Activated CD8-positive, alpha-beta T cell treated with anti-CD3 and anti-CD28 coated beads for 36 hours (primary cell): ENCODE measurements at places on chromosomes 6 and 20. TPM values are rescaled to one million over a fixed set of nuclear protein-coding genes. Genes with fewer than 3 reads are reported as not detected.
A peak's percentile ranks its signal among the peaks of the same experiment; 100 is the strongest.

Gene GJA1
- 0.09 TPM for total RNA-seq

GRCh38 chr6:46419576-46420002 is 71.7 kb downstream of the RCAN2 start:
- no peak overlapping the region for H3K4me3 ChIP-seq
- peaks cover 22% of the 10 kb centered on the region for H3K27me3 ChIP-seq
- no peak overlapping the region for H3K27ac ChIP-seq
- no peaks in the 10 kb centered on the region for H3K36me3 ChIP-seq
- peak; percentile 60 for DNase-seq
- no peaks in the 10 kb centered on the region for H3K4me1 ChIP-seq

- DNase-seq: no peak
- no peaks in the 10 kb centered on the region for H3K36me3 ChIP-seq
- H3K27me3 ChIP-seq: peaks cover 32% of the 10 kb centered on the region
- H3K4me3 ChIP-seq: no peak overlapping the region
Observed at GRCh38 chr20:57252559-57253162, 13.8 kb downstream of the BMP7 start.

DNA sequence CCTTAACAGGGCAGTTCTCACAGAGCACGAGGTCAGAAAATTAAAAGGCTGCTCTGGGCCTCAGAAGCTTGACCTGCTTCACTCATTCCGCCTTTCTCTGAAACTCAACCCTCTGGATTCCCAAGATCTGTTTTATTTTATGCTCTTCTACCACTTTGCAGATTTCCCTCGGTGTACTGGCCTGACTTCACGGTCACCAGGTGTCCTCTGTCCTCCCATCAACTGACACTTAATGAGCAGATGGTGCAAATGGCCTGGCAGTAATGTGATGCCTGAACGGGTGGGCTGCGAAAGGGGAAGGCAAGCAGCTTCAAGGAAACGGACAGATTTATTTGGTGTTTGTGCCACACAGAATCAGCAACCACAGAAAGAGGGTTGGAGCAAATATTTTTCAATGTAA is 169.7 kb upstream of the TFAP2D start:
- DNase-seq: no peak
- no peak overlapping the region for H3K4me3 ChIP-seq
- no peaks in the 10 kb centered on the region for H3K4me1 ChIP-seq
- H3K36me3 ChIP-seq: no peaks in the 10 kb centered on the region

GRCh38 chr6:35213824-35214756 is at the start of gene SCUBE3:
Gene SCUBE3 (plus strand): TSS chr6:35213956. CDS start chr6:35214419, 463 bp downstream.
- peak; percentile 24 for DNase-seq
- H3K4me1 ChIP-seq: peaks cover 6% of the 10 kb centered on the region
- no peaks in the 10 kb centered on the region for H3K36me3 ChIP-seq

GRCh38 chr6:139534472-139535115 is 160.1 kb upstream of the CITED2 start:
- peaks cover 1% of the 10 kb centered on the region for H3K36me3 ChIP-seq
- peak overlapping the region; percentile 86 for H3K27ac ChIP-seq
- no peaks in the 10 kb centered on the region for H3K27me3 ChIP-seq
- no peak for DNase-seq

Gene CFB
- 0.43 TPM for total RNA-seq

Gene NRSN1
- total RNA-seq: not detected

DNA sequence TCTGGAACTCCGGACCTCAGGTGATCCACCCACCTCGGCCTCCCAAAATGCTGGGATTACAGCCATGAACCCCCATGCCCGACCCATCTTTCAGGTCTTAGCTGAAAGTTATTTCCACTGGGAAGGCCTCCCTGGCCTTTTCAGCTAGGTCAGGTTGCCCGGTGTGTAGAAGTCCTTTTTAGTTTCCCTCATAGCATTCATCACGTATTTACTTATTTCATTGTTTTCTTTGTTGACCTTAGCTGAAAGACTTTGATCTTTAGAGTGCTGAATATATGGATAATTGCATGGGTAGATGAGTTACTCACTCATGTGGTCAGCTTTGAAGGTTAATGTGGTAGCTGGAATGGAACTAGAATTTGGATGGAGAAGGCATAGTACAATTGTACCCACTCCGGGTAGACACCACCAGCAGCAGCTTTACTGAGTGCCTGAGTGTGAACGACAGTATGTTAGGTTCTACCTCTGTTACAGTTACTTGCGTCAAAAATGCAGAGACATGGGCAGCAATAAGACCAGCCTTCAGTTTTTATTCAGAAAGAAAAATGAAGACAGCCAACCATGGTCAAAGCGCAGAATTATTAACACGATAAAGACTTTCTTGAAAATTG is 9.1 kb downstream of the KIZ start:
- H3K4me1 ChIP-seq: no peaks in the 10 kb centered on the region
- no peak overlapping the region for H3K27ac ChIP-seq
- no peak for DNase-seq

Gene C6orf58
- not detected for total RNA-seq

DNA sequence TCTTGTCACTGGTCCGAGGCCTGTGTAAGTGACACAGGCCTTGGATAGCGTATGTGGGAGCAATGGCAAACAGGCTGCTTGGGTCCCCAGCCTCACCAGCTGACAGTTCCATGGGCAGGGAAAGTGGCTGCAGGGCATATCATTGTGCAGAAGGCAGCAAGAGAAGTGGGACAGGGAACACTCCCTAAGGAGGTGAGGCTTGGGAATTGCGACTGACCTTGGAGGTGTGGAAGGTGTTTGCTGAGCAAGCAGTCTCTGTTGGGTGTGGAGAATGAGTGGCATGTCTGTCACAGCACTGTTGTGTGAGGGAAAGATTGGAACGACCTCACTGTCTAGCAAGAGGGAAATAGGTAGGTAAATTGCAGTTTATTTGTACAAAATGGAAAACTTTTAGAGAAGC is 16.8 kb downstream of the POFUT1 start:
- H3K27me3 ChIP-seq: no peaks in the 10 kb centered on the region
- H3K4me3 ChIP-seq: no peak overlapping the region
- peaks cover 10% of the 10 kb centered on the region for H3K4me1 ChIP-seq
- no peak for DNase-seq
- H3K36me3 ChIP-seq: peaks cover 61% of the 10 kb centered on the region

DNA sequence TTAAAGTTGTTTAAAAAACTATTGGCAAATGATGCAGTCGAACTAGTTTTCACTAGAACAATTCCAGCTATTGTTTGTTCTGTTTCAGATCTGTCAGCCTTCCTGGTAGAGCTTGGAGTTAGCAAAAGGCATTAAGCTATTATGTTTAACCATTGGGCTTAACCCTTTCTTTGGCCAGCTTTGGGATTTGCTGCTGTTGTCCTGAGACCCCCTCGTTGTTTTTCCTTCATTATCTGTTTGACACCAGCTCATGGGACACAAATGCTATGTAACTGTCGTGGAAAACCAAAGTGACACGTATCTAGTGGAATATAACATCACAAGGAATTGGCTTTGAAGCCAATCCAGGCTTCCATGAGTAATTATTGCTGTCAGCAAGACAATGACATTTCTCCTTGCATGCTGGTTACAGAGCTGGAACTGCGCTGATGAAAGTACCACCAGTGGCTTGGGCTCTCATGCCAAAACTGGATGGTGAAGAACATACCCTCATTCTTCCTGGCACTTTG is 96.0 kb downstream of the EYA2 start:
- H3K27ac ChIP-seq: no peak overlapping the region
- H3K36me3 ChIP-seq: no peaks in the 10 kb centered on the region
- peaks cover 20% of the 10 kb centered on the region for H3K4me1 ChIP-seq
- H3K27me3 ChIP-seq: peaks cover 23% of the 10 kb centered on the region

DNA sequence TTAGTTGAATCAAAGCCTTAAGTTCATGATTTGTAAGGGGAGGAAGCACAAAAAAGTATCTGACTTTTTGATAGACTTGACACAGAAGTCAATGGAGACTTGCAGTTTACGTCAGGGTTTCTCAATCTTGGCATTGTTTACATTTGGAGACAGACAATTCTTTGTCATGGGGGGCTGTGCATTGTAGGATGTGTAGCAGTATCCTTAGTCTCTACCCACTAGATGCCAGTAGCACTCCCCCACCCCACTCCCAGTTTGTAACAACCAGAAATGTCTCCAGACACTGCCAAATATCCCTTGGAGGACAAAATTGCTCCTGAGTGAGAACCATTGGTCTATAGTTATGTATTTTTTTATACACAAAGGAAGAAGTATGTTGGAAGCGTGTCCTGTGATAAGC is 434.1 kb downstream of the RFPL4B start:
- H3K27me3 ChIP-seq: no peaks in the 10 kb centered on the region
- no peak overlapping the region for H3K27ac ChIP-seq
- no peaks in the 10 kb centered on the region for H3K4me1 ChIP-seq

GRCh38 chr20:43825581-43825980 is 89.1 kb upstream of the TOX2 start:
- no peak for DNase-seq
- H3K4me1 ChIP-seq: peaks cover 9% of the 10 kb centered on the region
- H3K4me3 ChIP-seq: no peak overlapping the region
- no peak overlapping the region for H3K27ac ChIP-seq
- peaks cover 16% of the 10 kb centered on the region for H3K27me3 ChIP-seq

Gene GABRR1
- not detected for total RNA-seq

GRCh38 chr20:32495217-32495565 is 89.9 kb downstream of the NOL4L start:
- no peaks in the 10 kb centered on the region for H3K27me3 ChIP-seq
- DNase-seq: no peak
- H3K36me3 ChIP-seq: peaks cover 9% of the 10 kb centered on the region
- no peak overlapping the region for H3K4me3 ChIP-seq

GRCh38 chr20:5652626-5653553 is 97.3 kb upstream of the SHLD1 start:
- H3K4me1 ChIP-seq: peaks cover 24% of the 10 kb centered on the region
- no peak overlapping the region for H3K4me3 ChIP-seq
- H3K27ac ChIP-seq: peak overlapping the region; percentile 53
- no peaks in the 10 kb centered on the region for H3K27me3 ChIP-seq

DNA sequence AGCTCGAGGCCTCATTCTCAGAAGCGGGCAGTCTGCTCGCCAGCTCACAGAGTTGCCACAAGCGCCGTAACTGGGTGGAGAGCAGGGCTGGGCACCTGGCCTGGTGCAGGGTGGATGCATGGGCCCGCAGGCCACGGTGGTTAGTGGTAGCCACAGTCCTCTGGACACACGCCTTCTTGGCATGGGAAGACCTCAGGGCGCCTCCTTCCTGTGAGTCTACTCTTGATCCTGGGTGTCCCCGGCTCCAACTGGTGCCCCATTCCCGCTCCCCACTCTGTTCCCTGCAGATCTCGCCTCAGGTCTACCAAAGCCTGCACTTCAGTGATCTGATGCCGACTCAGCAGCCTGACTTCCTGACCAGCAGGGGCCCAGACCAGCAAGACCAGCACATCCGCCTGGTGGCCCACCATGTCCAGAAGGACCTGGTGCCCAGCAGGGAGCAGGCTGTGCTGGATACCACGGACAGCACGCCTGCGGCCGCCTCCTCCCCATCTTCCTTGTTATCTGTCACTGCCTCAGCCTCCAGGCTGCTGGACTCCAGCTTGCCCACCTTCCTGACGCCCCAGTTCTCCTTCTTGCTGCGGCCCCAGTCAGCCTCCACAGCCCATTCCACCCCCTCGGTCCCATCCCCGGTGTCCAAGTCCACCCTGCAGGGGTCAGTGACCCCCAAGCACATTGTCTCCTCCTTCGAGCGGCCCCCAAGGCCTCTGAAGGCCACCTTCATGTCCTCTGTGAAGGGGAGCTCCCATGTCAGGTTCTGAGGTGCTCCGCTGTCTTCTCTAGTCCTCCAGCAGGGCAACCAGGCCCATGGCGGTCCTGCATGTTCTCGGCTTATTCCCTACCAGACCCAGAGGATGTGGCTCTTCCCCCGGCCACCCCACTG is 43.1 kb downstream of the SUN5 start:
- peaks cover 25% of the 10 kb centered on the region for H3K4me1 ChIP-seq
- no peaks in the 10 kb centered on the region for H3K27me3 ChIP-seq
- H3K27ac ChIP-seq: no peak overlapping the region

Gene UTRN
- 58.5 TPM for total RNA-seq

DNA sequence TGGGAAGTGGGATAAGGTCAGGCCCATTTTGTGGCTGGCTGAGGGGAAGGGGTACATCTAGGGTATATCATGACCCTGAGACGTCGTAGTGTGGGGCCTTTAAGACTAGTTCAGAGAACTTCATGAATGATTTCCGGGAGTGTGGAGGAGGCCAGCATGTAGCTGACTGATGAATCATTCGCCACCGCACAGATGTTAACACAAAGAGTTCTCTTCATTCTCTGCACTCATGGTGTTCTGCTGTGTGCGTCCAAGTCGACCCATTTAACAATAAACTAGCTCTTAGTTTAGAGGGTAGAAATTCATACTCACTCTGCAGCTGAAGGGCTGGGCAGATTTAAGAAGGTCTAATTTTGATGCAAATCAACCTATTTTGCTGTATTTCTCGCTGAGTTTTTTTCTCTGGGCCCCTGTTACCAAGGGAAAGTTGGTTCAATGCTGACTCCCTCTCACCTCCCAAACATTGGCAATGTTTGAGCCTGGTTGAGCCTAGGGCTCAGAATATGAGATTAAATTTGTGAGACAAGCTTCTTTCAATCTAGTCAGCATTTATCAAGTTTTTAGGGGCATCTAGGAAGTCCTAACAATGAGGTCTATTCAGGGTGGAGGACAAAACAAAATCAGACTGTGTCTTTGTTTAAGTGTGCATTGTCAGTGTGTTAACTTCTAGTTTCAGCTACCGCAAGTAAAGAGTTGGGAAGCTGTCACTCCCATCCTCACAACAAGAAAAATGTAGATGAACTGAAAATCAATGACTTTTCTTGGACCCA is 106.8 kb upstream of the CBLN4 start:
- H3K27ac ChIP-seq: no peak overlapping the region
- no peak for DNase-seq
- no peaks in the 10 kb centered on the region for H3K36me3 ChIP-seq
- H3K4me1 ChIP-seq: no peaks in the 10 kb centered on the region
- no peak overlapping the region for H3K4me3 ChIP-seq
- H3K27me3 ChIP-seq: no peaks in the 10 kb centered on the region

Gene MAFB
- total RNA-seq: not detected

DNA sequence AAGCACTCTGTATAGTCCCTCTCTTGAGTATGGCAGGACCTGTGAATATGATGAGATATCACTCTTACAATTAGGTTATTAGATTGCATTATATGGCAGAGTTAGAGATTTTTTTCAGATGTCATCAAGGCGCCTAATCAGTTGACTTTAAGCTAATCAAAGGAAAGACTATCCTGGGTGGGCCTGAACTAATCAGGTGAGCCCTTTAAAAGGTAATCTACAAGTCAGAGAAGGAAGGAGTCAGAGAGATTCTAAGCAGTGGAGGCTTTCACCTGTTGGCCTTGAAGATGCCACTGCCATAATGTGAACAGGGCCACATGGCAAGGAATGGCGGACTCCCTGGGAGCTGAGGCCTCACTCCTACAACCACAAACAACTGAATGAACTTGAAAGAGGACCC is 151.5 kb downstream of the BFSP1 start:
- no peaks in the 10 kb centered on the region for H3K36me3 ChIP-seq
- H3K27me3 ChIP-seq: peaks cover 3% of the 10 kb centered on the region

DNA sequence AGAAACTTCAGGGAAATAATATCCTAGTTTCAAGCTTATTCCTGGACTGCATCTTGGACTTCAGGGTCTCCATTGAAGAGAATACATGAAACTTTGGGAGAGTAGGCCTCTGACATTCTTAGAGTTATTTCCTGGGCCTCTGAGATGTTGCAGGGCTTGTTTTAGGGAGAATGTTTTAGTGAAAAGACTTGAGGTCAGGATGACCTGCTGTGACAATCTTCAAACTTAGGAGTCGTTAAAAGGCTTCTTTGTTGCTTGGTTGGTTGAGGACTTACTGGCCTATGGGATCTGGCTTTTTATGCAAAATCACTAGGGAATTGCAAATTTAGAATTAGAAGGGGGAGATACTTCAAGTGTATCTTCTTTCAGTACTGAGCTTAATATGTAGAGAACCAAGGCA is 613.2 kb upstream of the FLRT3 start:
- no peaks in the 10 kb centered on the region for H3K27me3 ChIP-seq
- no peak overlapping the region for H3K4me3 ChIP-seq
- H3K27ac ChIP-seq: no peak overlapping the region
- DNase-seq: no peak
- H3K4me1 ChIP-seq: no peaks in the 10 kb centered on the region
- no peaks in the 10 kb centered on the region for H3K36me3 ChIP-seq

Gene CALHM5
- total RNA-seq: not detected
